ENCODE measurements at places on chromosomes 3 and 15. TPM values are rescaled to one million over a fixed set of nuclear protein-coding genes. Genes with fewer than 3 reads are reported as not detected.

DNA sequence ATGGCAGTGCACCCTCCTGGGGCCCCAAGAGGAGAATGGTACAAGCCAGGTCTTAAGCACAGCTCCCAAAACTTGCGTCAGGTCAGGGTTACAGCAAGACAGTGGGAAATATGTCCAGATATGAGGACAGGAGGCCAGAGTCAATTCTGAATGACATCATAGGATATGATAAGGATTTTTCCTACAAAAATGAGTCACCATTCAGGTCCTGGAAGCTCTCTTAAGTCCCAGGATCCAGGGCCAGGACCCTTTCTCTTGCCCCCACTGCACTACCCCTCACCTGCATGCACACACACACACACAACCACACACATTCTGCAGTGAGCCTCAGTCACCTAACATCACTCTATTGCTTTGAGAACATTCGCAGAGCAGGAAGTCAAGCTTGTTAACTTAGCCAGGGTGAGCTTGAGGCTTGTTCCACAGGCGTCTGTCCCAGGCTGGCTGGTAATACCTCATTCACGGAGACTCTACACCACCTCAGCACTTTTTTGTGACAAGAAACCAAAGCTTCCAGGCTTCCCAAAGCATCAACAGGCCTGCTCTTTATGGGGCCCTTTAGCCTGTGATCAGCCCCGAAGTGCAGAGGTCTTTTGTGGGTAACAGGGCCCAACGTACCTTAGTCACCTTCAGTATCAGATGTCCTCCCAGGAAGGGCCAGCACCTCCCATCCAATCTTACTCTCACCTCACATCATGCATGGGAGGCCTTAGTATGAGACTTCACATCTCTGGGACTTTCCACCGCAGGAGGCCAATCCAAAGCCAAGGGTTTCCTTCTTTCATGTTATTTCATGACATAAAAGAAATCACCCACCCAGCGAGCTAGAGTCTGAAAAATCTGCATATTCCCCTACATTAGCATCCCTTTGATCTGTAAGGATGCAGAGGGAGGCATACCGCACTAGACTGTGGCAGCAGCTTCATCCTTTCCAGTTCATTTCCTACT is 74.0 kb upstream of the LIPC start:
- DNase-seq: no peak

Gene GP9
- not detected for total RNA-seq

GRCh38 chr3:186321746-186322145 is 40.3 kb downstream of the DGKG start:
- DNase-seq: no peak

- no peak for DNase-seq
Observed at GRCh38 chr15:101149864-101150722, 101.8 kb downstream of the CHSY1 start.

- DNase-seq: no peak
Observed at GRCh38 chr3:109563149-109563548, 225.8 kb upstream of the DPPA4 start.

GRCh38 chr15:43215961-43216360 is 4.9 kb downstream of the EPB42 start:
- no peak for DNase-seq

Gene MYH15
- total RNA-seq: 0.08 TPM

Gene RFX7
- 20.2 TPM for total RNA-seq

DNA sequence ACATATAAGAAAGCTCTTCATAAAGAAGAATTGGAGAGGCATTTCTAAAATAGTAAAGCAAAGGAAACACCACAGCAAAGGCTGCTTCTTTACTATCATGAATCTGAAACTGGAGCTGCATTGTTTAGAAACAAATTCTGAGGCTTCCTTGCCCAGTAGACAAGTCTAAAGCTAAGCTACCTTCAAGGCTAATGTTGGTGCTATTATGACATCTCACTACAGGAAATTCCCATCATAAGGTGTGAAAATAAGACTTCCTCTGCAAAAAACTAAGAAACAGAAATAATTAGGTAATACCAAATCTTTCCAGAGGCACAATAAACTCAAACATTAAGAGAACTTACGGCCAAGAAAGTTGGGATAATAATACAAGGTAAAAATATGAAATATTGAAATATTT is 89.9 kb upstream of the P3H2 start:
- no peak for DNase-seq

- DNase-seq: peak; percentile 27
Observed at GRCh38 chr3:101635345-101635744, 41.6 kb downstream of the ZBTB11 start.

- DNase-seq: no peak
Observed at GRCh38 chr3:152176998-152177397, 91.7 kb upstream of the MBNL1 start.

Gene ELL3
- total RNA-seq: 1.6 TPM

- DNase-seq: no peak
Observed at GRCh38 chr3:71369701-71370391, 213.7 kb downstream of the FOXP1 start.

GRCh38 chr3:121997372-121997771 is 24.7 kb downstream of the ILDR1 start:
- DNase-seq: no peak

Gene NANOGP8
- total RNA-seq: not detected

Gene DHX36
- 61.5 TPM for total RNA-seq

Gene TJP1
- 119 TPM for total RNA-seq

Gene ECE2
- not detected for total RNA-seq

GRCh38 chr15:97654481-97655076 is 305.9 kb upstream of the ARRDC4 start:
- no peak for DNase-seq

Gene B3GNT5
- 20.6 TPM for total RNA-seq

- DNase-seq: no peak
Observed at GRCh38 chr15:29708519-29708918, 113.7 kb downstream of the TJP1 start.

Gene IFT57
- 26.0 TPM for total RNA-seq

DNA sequence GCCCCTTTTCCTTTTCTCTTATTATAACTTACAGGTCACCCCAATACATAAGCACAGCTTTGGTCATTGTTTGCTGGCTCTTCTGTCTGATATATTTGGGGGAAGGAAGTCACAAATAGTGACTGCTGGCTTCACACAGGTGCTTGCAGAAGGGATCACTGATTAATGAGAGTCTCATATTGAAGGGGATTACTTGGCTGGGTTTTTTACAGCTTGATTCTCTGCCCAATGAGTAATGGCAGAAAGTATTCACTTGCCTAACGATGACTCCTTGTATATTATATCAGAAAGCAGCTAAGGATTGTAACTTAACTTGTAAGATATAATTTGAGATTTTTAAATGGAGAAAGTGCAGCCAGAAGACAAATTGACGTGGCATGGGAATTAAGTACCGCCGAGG is 119.3 kb upstream of the PFN2 start:
- no peak for DNase-seq

- DNase-seq: no peak
Observed at GRCh38 chr15:66408254-66408653, 21.5 kb downstream of the MAP2K1 start.

GRCh38 chr3:33093847-33094246 is 3.1 kb downstream of the GLB1 start:
- peak; percentile 81 for DNase-seq

Measured in osteocyte (in vitro differentiated cells).